ENCODE measurements at places on chromosomes 16 and 17.

- no peak for DNase-seq
Observed at GRCh38 chr16:4098501-4098900, 17.7 kb downstream of the ADCY9 start.

DNA sequence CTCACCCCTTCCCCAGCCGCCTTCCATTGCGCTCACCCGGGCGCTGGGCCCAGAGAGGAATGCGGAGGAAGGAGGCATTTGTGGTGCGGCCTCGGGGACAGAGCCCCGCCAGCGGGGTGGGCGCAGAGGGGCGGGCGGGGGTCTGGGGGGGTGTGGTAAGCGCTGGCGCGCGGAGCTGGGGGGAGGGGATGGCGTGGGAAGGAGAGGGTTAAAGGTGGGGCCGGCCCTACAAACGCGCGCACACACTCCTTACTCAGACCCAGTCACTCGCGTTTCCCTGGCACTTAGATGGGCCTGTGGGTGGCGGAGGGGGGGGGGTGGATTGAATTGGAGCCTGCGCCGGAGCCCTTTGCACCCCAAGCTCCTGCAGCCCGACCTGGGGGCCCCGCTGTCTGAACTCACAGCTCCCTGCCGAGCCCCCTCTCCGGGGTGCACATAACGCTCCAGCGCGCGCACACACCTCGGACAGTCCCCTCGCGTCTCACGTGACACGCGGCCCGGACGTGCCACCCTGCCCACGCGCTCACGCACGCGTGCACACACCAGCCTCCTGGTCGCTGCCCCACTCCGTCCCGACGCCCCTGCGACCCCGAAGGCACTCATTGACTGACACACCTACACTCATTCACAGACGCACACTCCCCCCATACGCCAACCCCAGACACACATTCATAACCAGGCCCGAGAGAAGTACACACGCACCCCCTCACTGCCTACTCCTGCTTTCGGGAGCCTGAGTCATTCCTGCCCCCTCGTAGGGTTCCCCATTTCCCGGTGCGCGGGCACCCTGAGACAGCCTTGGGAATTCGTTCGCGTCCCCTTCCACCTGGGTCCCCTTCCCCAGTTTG lies 844 bp downstream of the TBKBP1 start:
- peak; percentile 41 for DNase-seq

- no peak for DNase-seq
Observed at GRCh38 chr16:89183463-89183862, 11.9 kb downstream of the CDH15 start.

DNA sequence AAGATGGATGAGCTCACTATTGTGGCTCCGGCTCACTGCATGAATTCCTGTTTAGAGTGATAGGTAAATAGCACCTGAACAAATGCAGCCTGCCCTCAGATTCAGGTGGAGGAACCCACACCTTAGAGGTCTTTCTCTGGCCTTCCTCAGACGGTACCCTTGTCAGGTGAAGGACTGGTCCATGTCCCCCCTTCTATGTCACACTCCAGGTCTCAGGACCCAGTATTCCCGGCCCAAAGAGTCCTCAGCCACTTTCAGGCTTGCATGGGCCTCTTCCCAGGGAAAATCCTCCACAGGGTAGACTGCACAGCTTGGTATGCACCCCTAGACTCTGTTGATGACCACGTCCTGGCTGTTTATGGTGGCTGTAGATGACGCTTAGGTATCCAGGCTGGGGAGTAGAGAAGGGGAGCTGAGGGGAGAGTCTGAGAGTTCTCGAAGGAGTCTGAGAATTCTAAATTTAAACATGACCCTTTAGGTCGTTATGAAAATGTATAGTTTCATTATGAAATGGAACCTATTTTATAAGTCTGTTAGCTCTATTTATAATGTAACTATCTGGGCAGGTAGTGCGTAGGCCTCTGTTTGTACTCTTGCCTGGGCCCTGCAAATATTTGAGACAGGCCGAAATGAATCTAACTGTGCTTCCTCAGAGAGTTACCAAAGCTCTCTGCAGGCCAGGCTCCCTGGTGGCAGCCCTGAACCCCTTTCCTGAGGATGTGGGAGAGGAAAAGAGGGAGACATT lies 32.5 kb upstream of the CCR7 start:
- DNase-seq = no peak

DNA sequence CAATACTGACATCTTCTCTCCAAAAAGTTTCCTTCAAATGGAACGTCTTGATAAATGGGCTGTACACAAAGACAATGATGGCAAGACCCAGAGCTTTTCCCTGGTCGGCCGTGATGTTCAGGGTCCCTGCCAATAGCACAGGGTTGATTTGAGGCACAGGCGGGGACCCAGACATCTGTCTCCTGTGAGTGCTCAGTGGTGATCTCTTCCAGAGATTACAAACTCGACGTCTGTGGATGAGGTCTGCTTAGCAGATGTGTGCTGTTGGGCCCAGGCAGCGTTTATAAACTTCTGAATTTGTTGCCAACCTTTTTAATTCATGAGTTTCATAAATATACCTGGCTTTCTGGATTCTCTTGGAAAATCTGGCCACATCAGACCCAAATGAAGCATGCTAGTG lies 14.9 kb downstream of the CPPED1 start:
- DNase-seq = no peak

GRCh38 chr17:30232015-30232823 lies 3.3 kb downstream of the SLC6A4 start:
- no peak for DNase-seq

GRCh38 chr16:1950047-1950446 lies 4.4 kb downstream of the RPL3L start:
- DNase-seq = peak; percentile 94
